ENCODE measurements at places on chromosomes 16 and 17.

- no peak for DNase-seq
Measured at GRCh38 chr16:50501986-50502615, 46.1 kb upstream of the NKD1 start.

GRCh38 chr17:1473841-1474240 is 17.8 kb upstream of the CRK start:
- DNase-seq = no peak

- DNase-seq = no peak
Measured at GRCh38 chr17:17822189-17822588, 14.6 kb downstream of the SREBF1 start.

GRCh38 chr16:74107795-74108610 is 188.6 kb upstream of the PSMD7 start:
- DNase-seq = peak; percentile 21

GRCh38 chr16:31529937-31530312 is 2.2 kb downstream of the AHSP start:
- DNase-seq = no peak

- DNase-seq = no peak
Measured at GRCh38 chr16:73321853-73322252, 273.9 kb upstream of the ZFHX3 start.

DNA sequence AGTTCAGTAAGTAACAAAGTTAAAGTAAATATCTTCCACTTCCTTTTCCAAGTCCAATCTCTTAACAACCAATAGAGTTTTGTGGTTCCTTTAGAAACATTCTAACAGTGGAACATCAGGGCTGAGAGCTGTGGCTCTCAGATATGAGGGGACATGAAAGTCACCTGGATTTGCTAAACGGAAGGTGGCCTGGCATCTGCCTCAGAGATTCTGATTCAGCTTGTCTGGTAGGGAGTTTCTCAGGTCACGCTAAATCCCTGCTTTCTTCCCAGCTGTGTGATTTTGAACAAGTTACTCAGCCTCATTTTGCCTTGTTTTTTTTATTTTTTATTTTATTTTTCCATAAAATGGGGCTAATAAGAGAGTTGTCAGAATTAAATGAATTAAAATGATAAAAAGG is 411.0 kb upstream of the CDH11 start:
- no peak for DNase-seq

DNA sequence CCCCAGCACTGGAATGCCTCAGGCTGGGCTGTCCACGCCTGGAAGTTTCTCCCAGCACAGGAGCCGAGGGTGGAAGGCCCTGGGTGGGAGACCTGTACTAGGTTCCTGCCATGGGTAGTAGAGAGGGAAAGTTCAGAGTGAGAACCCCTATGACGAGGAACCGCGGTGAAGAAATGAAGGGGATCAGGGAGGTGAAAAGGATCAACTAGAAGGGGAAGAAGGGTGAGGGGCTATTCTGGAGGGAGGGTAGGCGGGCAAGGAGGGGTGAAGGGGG is 5.4 kb downstream of the HIC1 start:
- no peak for DNase-seq

- no peak for DNase-seq
Measured at GRCh38 chr16:49542391-49542891, 168.8 kb downstream of the C16orf78 start.

- DNase-seq = no peak
Measured at GRCh38 chr16:85911251-85911930, 12.4 kb downstream of the IRF8 start.

GRCh38 chr17:4087911-4088693 is 54.7 kb downstream of the ZZEF1 start:
- DNase-seq = no peak

DNA sequence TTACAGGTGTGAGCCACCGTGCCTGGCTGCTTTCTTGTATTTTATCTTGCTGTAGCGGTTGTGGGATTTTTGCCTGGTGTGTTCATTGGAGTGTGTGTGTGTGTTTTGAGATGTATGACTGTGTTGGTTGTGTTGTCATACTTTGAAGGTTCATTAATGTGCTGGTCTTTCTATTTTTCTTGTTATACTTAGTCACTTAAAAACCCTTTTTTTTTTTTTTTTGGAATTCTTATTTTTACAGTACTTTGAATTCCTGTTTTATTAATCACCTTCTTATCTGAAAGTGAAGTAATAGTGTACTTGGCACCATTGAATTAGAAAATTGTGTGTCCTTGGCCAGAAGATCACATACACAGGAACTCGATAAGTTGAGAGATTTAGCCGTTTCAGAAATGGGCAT is 30.2 kb downstream of the TENT4B start:
- no peak for DNase-seq

DNA sequence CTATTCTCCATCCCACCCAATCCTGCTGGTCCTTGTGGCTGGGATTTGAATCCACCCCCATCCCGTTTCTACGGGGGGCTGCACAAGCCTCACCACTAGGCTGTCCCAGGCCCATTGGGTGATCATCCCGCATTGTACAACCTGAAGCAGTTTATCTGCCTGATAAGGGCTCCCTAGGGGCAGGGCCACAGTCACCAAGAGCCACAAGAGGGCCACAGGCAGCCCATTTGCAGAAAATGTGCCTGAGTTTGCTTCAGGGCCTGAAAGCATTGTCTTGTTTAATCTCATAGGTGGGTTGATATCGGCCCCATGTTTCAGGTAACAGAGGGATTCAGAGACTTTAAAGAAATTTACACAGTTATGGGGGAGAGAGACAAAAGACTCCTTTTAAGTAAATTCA is 245.0 kb downstream of the CPPED1 start:
- no peak for DNase-seq

DNA sequence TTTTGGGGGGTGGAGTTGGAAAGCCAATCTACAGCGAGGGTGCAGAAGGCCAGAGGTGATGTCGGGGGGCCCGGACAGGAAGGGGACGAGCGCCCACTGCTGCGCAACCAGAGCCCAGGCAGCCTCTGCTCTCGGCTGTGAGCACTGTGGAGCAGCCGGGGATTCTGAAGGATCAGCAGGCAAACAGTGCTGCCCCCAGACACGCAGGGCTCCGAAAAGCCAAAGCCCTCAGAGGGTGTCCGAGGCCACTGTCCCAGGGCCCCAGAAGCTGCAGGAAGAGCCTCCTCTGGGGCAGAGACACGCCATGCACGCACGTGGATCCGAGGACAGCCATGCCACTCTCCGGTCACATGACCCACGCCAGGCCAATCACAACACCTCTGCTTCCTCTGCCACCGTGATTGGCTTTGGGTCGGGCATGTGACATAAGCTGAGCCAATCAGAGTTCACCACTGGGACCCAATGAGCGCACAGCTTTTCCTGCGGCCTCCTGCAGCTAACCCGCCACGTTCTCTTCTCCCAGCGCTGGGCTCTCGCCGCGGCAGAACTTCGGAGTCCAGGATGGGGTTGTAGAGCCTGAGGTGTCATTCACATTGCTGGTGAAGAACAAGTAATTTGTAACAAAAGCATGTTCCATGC is 40.7 kb downstream of the ACTG1 start:
- DNase-seq = peak; percentile 93

GRCh38 chr16:56932721-56933619 is 1.0 kb downstream of the HERPUD1 start:
- DNase-seq = no peak

GRCh38 chr17:75979705-75980187 is 706 bp downstream of the TEN1 start:
- peak; percentile 37 for DNase-seq

GRCh38 chr16:77502448-77502847 is 67.6 kb upstream of the ADAMTS18 start:
- no peak for DNase-seq

DNA sequence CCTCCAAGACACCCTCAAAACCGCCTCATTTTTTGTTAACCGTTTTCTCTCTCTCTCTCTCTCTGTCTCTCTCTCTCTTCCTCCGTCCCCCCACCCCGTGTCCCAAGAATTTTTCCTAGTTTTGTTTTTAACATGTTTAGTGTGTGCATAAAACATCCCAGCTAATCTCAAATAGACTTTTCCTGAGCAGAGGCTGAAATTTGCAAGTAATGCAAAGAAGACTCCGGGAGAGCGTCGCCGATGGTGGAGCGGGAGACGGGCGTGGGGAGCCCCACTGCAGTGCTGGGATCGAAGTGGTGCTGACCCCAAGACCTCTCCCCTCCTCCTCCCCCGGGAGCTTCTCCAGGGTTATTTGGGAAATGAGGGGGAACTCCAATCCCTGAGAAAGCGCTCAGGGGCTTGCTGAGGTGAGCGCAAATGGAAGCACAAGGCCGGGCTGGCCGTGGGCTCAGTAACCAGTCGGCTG is 4.7 kb upstream of the DLX4 start:
- DNase-seq = no peak

- no peak for DNase-seq
Measured at GRCh38 chr16:982145-983043, 824 bp downstream of the SOX8 start.

DNA sequence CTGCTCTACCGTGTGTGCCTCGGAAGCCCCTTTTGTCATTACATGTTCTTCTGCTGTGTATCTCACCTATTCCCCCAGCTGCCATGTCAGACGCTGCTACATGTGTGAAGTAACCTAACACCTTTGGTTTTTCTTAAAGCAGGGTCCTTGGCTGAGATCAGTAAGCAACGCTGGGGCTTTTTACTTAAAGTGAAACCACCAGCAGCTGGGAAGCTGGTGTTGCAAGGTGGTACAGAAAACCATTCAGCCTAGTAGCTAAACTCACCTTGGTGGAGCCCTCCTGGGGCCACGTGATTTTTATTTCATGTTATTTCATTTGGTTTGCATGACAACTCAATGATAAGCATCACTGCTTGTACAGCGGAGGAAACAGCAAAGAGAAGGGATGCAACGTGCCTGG is 62.6 kb downstream of the PLCG2 start:
- DNase-seq = no peak

DNA sequence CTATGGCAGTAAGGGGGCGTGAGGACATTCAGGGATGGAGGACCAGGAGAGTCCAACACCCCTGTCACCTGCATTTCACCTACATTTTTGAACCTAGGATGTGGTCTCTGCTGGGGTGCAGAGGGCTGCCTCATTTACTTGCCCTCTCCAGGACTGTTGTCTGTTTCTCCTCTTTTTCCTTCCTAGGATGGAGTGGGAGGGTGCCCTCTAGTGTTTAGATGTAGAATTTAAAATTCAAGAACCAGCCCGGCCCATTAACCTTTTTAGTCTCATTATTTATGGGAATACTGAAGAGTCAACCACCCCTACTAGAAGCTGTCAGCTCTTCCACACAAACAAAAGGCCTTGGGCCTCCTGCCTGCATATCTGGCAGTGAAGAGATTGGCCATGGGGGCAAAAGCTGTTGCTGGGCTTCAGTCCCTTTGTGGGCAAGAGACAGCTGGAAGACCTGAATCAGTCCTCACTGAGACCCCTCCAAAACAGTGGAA is 2.5 kb upstream of the STARD3 start:
- DNase-seq = no peak

Measured in fibroblast of skin of left quadriceps (primary cell).